Kasumi-1 (cell line): ENCODE measurements at places on chromosomes 11 and 22.
A peak's percentile ranks its signal among the peaks of the same experiment; 100 is the strongest.

GRCh38 chr11:36508743-36509142 lies 1.3 kb downstream of the TRAF6 start:
- DNase-seq, result peak; percentile 43

DNA sequence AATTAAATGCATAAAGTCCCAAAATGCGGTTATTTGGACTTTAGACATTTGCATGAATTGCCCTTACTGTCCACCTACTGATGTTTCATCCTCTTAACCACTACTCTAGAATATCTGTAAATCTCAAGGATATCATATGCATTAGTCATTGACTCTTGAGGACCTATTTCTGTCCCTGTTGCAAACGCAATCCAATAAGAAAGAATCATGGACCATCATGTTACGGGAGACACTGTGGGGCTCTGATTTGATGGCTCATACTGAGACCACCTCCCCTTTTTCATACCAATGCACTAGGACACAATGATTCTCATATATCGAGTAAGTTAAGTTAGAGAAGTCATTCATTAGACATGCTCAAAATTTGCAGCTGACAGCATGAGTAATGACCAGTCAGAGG lies 14.4 kb downstream of the POU2AF2 start:
- no peak for DNase-seq

DNA sequence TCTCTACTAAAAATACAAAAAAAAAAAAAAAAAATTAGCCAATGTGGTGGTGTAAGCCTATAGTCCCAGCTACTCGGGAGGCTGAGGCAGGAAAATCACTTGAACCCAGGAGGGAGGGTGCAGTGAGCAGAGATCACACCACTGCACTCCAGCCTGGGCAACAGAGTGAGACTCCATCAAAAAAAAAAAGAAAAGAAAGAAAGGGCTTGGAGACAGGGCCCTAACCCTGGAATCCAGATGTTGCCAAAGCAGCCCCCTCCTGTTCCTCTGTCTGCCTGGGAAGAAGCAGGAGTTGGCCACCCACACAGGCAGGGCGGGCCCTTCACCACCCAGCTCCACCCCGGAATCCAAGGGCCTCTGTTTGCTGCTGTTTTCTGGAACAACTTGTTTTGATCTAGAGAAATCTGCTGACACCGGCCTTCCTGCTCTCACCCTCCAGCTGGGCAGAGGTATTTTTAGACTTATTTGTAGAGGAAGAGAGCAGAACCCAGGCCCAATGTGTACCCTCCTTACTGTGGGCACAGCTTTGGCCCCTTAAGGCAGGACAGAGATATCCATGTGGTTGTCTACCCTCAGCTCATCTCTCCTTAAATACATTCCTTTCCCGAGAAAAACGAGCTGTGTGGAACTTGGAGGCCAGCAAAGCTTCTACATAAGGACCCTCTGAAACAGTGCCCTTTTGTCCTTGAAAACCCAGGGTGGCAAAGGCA lies 2.7 kb upstream of the NEAT1 start:
- peak; percentile 92 for DNase-seq

DNA sequence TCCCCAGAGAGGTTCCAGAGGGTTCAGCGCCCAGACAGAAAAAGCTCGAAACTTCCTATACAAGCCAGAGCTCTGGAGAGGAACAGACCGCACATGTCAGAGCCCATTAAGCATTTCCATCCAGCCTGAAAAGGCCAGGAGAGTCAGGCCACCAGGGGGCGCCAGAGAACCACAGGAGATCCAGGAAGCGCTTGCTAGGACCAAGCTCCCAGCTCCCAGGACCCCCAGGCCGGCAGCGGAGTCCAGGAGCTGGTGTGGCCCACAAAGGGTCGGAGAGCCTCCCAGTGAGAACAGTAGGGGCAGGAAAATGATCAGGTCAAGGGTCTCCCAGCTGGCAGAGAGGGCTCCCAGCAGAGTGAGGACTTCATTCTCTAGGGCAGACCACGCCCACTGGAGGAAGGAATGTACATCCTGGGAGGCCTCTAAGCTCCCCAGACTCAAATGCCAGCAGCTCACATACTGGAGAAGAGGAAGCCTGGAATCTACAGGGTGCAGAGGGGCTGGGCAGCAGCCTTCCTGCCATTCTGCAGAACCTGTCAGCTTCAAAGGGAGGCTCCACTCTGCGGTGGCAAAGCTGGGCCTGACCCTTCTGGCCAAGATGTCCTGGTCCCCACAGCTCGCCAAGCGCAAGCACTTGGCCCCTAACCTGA lies 2.1 kb upstream of the MEI1 start:
- peak; percentile 83 for DNase-seq

DNA sequence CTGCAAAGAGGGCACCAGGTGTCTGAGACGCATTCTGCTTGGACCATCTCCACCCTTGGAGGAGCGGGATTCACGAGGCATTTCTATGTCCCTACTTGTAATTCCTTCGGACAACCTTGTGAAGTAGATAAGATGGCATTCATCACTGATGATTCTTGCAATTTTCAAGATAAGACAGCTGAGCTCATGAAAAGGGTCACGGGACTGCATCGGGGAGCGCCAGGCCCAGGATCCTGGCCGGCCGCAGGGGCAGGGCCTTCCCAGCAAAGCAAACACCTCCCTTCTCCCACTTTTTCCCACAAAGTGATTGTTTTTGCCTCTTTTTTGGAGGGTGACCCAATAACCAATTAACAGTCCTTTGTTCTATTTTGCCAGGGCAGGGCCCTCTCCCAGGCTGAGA lies 8.4 kb downstream of the LIF start:
- no peak for DNase-seq

DNA sequence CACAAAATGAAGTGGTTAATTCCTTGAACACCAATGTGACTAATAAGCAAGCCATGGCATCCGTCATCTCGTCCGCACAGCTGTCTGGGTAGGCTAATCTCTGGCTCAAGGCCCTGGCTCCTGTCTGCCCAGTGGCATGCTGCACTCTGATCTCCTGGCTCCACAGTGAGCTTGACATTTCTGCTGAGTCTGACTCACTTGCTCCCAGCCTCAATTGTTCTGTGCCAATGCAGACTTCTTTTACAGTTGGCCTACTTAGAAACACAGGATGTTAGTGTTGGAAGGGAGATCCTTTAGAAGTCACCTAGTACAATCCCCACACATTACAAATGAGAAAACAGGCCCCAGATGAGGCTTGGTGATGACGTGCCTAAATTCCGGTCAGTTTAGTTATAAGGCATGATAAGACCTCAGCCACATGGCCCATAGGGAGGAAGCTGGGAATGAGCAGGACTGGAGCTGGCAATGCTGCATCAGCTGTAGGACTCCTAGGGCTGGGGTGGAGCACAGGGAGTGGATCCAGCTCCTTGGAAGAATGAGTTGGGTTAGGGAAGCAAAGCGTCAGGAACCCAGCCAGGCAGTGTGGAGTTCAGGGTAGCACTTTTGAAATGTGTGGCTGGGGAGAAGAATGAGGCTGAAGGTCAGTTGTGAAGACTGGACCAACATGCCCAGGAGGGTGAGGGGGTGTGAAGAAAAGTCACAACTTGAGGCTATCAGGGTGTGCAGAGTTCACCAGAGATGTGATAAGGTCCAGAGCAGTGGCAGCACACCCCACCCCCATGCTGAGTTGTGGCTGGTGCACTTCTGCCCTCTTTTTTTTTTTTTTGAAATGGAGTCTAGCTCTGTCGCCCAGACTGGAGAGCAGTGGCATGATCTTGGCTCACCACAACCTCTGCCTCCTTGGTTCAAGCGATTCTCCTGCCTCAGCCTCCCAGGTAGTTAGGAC lies 70.2 kb upstream of the EED start:
- DNase-seq, result no peak

DNA sequence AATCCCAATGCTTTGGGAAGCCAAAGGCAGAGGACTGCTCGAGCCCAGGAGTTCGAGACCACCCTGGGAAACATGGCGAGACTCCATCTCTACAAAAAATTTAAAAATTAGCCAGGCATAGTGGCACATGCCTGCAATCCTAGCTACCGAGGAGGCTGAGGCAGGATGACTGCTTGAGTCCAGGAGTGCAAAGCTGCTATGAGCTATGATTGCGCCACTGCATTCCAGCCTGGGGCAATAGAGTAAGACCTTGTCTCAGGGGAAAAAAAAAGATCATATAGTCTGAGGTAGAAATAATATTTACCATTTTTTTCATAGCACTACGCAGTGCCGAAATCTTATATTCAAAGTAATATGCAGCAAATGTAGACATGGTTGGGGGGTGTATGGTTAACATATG lies 47.8 kb downstream of the MRTFA start:
- DNase-seq, result no peak

- DNase-seq, result no peak
Measured at GRCh38 chr11:134759274-134759673, 347.2 kb upstream of the B3GAT1 start.

- DNase-seq, result no peak
Measured at GRCh38 chr11:120906766-120907165, 117.1 kb upstream of the TBCEL start.

DNA sequence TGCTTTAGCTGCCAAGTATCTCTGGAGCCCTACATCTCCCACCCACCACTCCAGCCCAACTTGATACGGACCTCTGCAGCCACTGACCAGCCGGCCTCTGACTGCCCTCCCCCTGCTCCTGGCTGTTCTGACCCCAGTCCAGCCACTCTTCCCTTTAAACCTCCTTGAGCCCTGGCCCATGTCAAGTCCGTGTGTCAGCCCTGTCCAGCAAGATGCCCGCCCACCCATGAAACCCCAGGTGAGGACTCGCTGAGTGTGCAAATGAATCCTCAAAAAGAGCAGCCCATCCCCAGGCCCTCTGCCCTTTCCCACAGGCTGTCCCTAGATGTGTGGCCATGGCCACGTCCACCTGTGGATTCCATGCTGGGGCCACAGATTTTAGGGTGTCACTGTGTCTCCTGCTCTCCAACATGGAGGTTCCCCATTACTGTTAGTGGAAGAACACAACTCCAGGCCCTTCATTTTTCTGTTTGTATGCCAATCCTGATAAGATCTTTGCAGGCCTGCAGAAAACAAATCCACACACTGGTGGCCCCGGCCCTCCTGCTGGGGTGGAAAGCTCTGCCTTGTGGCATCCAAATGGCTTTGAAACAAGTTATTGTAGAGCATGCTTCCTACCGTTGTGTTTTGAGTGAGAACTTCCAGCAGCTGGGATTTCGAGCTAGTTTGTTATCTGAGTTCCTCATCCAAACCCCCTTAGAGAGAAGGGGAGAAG lies 22.7 kb upstream of the ADORA2A start:
- no peak for DNase-seq

- DNase-seq, result no peak
Measured at GRCh38 chr11:67102664-67103063, 16.4 kb upstream of the KDM2A start.
